ENCODE measurements at places on chromosomes 12 and 14.

- DNase-seq, result no peak
These were observed 3.2 kb downstream of the PLXNC1 start for GRCh38 chr12:94151582-94151981.

DNA sequence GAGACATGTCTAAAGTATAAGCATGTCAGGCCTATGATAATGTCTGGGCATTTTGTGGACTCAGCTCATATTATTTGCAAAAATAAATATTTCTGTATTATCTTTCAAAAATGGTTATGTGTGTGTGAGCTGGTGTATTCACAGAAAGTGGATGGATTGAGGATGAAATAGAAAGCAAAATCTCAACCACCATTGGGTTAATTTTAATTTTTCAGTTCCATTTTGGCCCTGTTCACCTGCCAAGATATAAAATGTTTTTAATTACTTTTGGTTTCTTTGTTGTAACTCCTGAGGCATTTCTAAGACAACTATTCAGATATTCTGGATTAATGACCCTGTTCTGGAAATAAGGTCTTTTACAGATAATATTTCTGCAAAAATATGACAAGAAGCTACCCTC is 232.7 kb upstream of the PPFIA2 start:
- DNase-seq, result no peak

GRCh38 chr14:94446126-94446525 is 6.5 kb downstream of the SERPINA11 start:
- no peak for DNase-seq

DNA sequence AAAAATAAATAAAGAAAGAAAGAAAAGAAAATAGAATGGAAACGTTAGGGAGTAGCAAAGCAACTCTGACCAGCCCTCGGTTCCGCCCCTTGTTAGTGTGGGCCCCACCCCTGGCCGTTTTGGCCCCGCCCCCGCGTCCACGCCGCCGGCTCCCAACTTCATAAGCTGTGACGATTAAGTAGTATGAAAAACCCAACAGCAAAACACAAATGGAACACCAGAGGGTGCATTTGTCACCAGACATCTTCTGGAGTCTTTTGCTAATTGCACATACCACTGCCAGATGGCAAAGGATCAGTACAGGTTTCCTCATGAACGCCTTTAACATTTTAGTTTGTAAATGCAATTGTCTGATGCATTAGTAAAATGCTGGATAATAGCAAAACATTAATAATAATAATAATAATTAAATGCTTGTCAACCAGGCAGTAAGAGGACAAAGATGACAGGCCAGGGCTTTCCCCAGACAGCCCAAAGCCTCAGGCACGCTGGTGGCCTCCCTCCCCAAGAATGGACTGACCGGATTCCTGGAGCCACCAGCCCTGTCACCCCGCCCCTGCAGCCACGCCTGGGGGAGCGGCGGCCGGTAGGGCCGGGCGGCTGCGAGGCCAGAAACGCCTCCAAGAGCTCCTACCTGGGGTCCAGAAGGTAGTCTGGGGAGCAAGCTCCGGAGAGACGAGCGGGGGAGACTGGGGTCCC is 23.6 kb downstream of the HSP90AA1 start:
- peak; percentile 91 for DNase-seq

- no peak for DNase-seq
These were observed 22.2 kb downstream of the IFNG start for GRCh38 chr12:68137335-68137830.

DNA sequence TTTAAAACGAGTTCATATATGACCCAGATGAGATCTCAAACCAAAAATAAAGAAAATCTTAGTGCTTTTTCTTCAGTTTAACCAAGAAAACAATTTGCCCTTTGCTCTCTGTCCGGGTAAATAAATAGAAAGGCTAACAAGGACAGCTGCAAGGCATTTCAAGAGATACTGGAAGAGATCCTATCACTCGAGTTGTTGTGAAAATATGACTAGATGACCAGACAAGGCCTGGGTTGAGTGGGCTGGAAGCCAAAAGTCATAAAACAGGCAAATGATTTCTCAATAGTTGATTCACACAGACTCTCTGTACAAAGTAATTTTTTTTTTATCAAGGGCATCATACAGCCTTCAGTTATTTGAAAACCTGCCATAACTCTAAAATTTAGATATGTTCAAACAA is 55.9 kb upstream of the AVPR1A start:
- DNase-seq, result no peak

DNA sequence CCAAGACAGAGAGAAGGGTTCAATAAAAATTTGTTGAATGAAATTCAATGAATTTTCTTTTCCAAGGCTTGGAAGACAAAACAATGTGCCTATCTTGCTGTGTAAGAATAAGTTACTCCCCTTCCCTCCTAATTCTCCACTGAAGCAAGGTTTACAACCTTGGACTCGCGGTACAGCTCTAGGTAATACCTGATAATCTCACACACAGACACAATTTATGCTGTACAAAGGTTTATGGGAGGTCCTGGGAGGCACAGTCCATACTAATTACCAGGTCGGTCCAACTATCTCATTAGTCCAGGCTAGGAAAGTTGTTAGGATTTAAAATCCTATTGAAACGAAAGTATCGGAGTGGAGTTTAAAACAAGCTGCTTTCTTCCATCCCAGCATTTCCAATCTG is 42.6 kb downstream of the NELL2 start:
- DNase-seq, result no peak

- DNase-seq, result no peak
These were observed 179.3 kb upstream of the GZMB start for GRCh38 chr14:24813089-24813815.

DNA sequence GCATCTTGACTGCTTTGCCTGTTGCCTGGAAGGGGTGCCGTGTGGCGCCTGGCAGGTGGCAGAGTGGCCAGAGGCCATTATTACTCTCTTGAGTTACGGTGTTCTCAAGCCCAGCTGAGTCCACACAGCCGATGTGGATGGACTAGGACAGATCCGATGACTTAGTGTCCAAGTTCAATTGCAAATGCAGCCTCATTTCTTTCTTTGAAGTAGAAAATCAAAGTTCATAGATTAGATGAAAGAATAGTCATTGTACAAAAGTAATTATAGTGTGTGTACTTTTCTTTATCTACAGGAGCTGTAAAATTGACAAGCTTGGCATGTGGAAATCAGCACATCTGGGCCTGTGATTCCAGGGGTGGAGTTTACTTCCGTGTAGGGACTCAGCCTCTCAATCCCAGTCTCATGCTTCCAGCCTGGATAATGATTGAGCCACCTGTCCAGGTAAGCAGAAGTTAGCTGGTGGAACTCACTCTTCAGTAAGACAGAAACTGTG is 44.7 kb downstream of the ANKRD9 start:
- DNase-seq, result no peak

GRCh38 chr12:131983026-131983425 is 33.3 kb downstream of the EP400 start:
- DNase-seq, result no peak

GRCh38 chr12:68891141-68891540 is 41.8 kb downstream of the CPM start:
- DNase-seq, result no peak

GRCh38 chr12:102321305-102322082 is 123.9 kb upstream of the PMCH start:
- DNase-seq, result no peak

DNA sequence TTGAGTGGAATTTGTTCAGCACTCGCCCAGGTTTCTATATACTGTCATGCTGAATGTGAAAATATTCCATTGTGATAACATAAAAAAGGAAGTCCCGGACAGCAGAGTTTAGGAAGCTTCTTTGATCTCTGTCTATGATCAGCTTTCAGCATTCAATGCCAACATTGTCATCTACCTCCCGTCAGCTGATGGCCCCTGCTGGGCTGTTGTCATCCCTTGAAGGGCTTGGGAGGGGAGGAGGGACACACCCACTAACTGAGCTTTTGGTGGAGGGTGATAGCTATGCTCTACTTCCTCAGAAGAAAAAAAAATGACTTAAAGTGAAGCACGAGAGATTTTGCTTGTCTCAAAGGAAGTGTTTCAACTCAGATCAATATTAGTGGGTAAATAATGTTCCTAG is 4.7 kb upstream of the KRT77 start:
- DNase-seq, result no peak

All from HCT116 (cell line).